Mesenteric fat pad (tissue), 1 donor: ENCODE measurements at places on chromosomes 2 and 18. TPM values are rescaled to one million over a fixed set of nuclear protein-coding genes. Genes with fewer than 3 reads are reported as not detected.

MPP4 gene
- not detected for total RNA-seq

MYL1 gene
- total RNA-seq, result not detected

RBM43 gene
- 3.7 TPM for total RNA-seq

SS18 gene
- 69.9 TPM for total RNA-seq

CPO gene
- total RNA-seq, result 0.84 TPM

LAMA1 gene
- 7.9 TPM for total RNA-seq

XDH gene
- 0.26 TPM for total RNA-seq

DCDC2C gene
- not detected for total RNA-seq

PDE11A gene
- total RNA-seq, result 1.00 TPM

DNA sequence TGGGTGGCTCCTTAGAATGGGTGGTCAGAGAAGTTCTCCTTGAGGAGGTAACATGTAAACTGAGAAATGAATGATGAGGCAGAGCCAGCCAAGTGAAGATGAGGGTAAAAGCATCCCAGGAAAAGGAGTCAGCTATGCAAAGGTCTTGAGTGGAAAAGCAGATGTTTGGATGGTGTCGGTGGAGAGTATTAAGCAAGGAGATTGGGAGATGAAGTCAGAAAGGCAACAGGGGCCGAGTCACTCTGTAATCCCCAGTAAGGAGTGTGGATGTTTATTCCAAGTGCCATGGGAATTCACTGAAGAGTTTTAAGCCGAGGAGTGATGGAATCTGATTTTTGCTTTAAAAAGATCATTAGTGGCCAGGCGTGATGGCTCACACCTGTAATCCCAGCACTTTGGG is 3.4 kb upstream of the STAMBP start:
- DNase-seq, result no peak

- no peak for DNase-seq
These were observed 5.9 kb upstream of the RPL37A start for GRCh38 chr2:216492597-216493333.

GRCh38 chr2:171939058-171939742 is 16.9 kb downstream of the HAT1 start:
- DNase-seq, result no peak

GRCh38 chr2:238003234-238004031 is 36.6 kb downstream of the UBE2F start:
- DNase-seq, result no peak

DNA sequence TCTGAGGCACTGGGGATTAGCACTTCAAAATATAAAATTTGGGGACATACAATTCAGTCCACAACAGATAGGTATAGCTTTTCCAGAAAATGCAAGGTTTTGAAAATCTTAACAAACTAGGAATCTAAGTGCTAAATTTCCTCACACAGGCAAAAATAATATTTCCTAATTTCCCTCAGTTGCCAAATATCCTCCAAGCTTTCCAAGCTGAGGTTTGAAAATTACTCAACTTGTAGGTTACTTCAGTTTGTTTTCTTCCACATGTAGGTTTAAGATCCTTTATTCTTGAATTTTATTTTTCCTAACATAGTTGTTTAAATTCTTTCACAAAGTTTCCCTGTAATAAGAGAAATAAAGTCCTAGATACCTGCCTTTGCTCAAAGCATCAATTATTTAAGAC is 192.9 kb upstream of the NRXN1 start:
- DNase-seq, result no peak

DNA sequence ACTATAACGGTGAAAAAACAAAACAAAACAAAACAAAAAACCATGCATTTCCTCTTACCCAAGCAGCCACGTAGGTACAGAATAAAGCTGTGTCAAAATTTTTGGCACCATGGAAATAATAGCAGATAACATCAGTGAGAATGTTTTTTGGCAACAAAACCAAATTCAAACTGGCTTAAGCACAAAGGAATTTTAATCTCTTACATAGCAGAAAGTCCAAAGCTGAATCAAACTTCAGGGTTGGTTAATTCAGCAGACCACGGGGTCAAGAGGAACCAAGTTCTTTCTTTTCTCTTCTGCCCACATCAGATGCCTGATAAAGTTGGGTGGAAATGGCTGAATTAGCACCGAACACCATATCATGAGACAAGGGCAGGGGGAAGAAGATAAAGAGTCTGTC is 129.5 kb downstream of the PAX3 start:
- DNase-seq, result no peak

DNA sequence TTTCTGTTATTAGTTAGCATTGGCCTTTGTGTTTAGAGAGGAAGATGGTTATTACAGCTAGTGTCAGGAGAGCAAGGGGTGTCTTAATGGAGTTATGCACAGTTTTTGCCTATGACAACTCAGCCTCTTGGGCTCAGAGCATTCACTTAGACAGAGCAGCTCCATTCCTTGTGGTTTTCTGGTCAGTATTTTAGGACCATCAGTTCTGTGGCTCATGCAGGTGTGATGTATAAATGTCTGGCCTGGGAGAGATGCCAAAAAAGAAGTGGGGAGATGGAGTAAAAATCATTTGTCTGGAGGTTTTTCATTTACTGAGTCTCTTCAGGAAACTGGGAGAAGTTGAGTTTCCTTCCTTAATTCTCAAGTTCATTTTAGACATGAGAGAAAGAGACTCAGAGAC is 79.7 kb downstream of the PRKCE start:
- no peak for DNase-seq
